ENCODE measurements at places on chromosomes 2 and 18.

DNA sequence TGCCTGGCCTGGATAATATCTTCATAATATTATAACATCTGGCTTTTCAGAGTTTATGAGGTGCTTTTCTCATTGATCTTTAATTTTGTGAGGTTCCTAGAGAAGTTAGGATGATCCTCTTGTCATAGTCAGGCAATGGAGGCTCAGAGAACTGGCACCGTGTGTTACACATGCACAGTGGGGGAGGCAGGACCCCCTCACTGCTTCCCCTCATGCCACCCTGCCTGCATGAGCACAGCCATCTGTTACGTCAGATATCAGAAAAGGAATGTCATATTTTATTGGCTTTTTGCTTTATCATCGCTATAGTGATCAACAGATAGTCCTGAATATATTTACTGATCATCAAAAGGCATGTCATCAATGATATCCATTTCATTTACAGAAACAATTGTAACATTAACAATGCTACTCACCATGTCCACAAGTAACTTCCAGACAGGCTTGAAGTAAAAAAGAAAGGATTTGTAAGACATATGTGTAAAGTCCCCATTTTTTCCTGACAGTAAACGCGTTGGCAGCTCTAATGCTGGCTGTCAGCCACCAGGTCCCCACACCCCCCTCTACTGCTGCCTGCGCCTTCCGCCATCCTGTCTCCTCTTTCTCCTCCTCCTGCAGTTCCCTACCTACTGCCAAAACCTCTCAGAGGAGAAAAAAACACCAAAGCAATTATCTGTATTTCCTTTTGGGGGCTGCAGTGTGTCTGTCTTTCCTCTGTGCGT lies 18.8 kb downstream of the ENOSF1 start:
- no peak for DNase-seq

DNA sequence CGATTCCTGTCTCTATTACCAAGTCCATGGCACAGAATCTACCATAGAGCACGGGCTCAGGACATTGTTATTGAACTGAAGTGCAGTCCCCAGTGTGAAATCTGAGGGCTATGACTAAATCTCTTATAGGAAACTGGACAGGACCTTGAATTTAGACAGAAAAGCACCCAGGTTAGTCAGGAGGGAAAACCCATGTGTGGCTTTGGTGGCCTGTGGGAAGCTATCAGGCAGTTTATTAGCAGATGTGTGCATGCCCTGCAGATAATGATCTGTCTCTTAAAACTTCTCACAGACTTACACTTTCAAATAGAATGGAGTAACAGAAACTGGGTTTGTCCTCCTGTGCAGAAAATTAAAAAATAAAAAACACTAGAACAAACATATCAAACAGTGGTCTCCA lies 610.0 kb upstream of the RAB6C start:
- no peak for DNase-seq

DNA sequence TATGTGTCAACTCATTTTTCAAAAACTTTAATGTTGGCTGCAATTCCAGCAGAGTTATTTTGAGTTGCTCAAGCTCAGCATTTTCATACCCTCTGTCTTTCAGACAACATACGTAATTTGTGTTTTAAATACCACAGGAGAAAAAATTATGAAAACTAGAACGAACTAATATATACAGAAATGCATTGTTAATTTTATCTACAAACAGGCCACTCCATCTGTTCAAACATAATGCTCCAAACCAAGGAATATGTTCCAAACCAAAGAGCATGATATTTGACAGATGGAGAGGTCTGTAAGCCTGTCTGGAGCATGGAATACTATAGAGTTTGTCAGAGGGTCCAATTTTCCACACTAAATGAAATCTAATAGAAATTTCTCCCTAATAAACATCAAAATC lies 536.2 kb upstream of the FSIP2 start:
- no peak for DNase-seq

DNA sequence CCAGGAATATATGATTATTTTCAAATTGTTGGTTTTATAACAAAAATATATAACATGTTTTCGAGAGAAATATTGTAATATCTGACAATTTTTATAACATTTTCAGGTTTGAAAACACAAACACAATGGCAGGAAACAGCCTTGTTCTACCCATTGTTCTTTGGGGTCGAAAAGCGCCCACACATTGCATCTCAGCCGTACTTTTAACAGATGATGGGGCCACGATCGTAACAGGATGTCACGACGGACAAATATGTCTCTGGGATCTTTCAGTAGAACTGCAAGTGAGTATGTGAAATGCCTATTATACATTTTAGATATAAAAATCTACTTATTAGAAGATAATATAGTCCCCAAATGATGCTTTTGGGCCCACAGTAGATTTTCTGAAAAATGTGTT lies 21.2 kb downstream of the WDR7 start:
- no peak for DNase-seq

DNA sequence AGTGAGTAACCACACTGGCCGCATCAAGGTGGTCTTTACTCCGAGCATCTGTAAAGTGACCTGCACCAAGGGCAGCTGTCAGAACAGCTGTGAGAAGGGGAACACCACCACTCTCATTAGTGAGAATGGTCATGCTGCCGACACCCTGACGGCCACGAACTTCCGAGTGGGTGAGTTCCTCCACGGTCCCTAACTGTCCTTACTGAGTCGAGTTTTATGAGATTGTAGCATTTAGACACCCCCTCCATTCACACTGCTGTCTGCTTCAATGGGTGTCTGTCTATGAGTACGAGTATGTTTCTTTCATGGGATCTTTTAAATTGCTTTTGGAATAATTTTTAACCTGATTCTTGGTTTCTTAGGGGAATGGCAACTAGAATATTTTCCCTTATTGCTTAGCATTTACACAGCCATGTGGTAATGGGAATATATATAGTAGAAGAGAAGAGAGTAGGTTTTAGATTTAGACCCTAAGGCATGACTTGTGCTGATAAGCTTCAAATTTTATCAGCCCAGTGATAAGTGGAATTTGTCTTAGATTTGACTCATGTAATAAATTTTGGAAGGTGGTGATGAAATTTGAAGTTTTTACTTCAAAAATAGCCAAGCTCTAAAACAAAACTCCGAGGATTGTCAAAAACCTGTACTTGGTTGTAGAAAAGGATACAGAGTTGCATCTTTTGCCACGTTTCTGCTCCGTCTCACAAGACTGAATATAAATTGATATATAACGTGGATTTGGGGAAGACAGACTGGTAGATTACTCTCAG lies 188.2 kb downstream of the LTBP1 start:
- no peak for DNase-seq

DNA sequence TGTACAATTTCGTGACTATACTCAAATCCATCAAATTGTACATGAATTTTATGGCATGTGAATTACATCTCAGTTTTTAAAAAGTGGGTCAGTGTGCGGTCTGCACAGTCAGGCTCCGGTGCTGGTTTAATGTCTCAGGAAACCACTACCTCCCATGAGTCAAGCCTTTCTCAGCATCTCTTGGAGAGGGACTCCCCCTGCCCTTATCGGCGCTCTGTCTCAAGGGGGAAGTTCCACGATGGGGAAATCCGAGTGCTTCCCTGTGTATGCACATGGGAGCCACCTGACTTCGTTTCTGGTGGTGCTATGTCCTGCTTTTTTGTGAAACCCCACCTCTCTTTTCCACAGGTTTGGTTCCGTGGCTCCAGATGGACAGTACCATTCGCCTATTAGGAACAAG lies 72.5 kb downstream of the ACOXL start:
- peak; percentile 33 for DNase-seq

- no peak for DNase-seq
These were observed at the start of gene GPC1 for GRCh38 chr2:240435457-240435947. Gene GPC1, plus strand, starts transcription at chr2:240435663. Its CDS starts 256 bp downstream, at chr2:240435919.

DNA sequence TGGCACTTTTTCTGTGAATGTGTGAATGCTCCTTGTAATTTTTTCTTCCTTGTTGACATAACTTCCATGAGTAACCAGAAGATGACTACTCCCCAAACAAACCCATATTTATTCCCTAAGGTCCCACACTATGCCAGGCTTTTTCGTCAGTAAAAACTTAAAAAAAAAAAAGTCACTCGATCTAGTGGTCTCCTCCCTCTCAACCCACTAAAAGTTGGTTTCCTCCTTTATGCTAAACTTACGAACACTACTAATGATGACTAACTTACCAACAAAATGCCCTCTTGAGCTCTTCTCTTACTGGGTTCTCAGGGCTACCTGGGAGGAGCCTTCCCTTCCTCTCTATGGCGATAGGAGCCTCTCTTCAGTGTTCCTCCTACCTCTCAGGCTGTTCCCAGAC lies 18.2 kb downstream of the ACVR1 start:
- no peak for DNase-seq

- no peak for DNase-seq
These were observed 184.5 kb downstream of the TCF4 start for GRCh38 chr18:55403421-55403949.

- DNase-seq: no peak
These were observed 163.3 kb downstream of the SLC39A10 start for GRCh38 chr2:195820373-195820772.

DNA sequence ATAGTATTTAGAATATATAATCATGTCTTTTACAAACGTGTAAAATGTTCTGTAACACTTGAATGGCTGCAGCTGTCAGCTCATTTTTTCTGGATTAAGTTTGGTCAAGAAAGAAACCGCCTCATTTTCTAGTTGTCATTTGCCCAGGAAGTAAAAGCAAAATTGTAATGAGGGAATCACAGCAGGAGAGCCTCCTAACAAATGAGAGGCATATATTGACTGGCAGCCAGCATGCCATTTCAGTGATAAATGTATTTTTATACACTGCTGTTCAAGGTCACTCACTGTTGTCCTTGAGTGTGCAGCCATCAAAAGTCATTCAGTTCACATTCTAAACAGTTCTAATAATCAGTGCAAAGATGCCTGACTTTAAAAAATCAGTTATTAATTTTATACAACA lies 144.3 kb upstream of the BOD1L2 start:
- no peak for DNase-seq

- DNase-seq: no peak
These were observed 12.4 kb upstream of the GPD2 start for GRCh38 chr2:156423674-156424282.

DNA sequence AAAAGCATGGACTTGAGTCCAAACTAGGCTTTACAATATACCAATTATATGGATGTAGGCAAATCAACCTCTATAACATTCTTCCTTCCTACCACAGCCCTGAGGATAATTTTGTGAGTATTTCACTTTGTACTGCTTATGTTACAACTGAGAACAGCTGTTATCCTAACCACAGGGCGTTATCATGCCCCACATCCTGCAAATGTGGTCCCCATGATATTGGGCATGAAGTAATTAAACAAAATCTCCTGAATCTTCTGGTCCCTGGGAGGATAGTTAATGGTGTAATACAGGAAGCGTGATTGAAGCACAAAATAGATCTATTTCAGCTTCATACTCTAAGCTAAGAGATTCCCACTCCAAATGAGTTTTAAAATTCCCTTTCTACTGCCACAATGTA lies 223.6 kb downstream of the CDH20 start:
- DNase-seq: no peak

GRCh38 chr2:30195016-30195415 lies 36.3 kb upstream of the LBH start:
- no peak for DNase-seq

DNA sequence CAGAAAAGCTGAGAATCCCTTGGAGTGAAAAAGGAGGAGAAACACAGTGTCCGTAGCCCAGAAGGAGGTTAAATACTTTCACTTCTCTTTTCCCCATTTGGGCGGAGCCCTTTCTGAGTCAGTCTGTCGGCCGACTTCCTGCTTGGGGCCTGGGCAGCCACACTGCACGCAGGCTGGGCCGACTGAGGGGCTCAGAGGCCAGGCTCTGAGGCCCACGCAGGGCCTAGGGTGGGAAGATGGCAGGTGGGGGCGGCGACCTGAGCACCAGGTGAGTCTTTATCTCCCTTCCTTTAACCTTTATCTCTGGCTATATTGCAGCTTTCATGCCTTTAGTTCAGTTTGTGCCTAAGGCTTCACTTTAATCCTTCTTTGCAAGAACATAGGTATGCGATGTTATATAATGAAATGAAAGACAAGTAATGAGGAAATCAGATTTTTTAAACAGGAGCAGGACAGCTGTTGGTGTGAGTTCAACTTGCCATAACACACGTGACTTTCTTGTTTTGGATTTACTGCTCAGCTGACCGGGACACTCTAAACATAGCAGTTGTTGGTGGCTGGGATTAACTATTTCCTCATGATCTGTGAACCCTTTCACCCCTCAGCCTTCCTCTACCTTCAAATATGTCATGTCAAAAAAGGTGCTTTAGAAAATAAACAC lies at the start of gene SP100:
SP100 (plus strand) TSS at position 141 of the 661 bp plus-strand sequence; CDS start at position 237, 96 bp downstream.
- peak; percentile 80 for DNase-seq
